Left cardiac atrium (tissue), 4 donors: ENCODE measurements at places on chromosomes 7 and 10. TPM values are rescaled to one million over a fixed set of nuclear protein-coding genes. Genes with fewer than 3 reads are reported as not detected.

The EBF3 gene
- 6.0 TPM for total RNA-seq

The ITGB8 gene
- total RNA-seq: 4.8 TPM

The DRGX gene
- not detected for total RNA-seq

The SEMA3A gene
- 6.8 TPM for total RNA-seq
